ENCODE measurements at places on chromosomes 11 and 22.

- DNase-seq = no peak
Observed at GRCh38 chr22:20533095-20533878, 25.9 kb downstream of the MED15 start.

GRCh38 chr11:67071420-67072284, 15.0 kb downstream of the RHOD start:
- DNase-seq = peak; percentile 67

DNA sequence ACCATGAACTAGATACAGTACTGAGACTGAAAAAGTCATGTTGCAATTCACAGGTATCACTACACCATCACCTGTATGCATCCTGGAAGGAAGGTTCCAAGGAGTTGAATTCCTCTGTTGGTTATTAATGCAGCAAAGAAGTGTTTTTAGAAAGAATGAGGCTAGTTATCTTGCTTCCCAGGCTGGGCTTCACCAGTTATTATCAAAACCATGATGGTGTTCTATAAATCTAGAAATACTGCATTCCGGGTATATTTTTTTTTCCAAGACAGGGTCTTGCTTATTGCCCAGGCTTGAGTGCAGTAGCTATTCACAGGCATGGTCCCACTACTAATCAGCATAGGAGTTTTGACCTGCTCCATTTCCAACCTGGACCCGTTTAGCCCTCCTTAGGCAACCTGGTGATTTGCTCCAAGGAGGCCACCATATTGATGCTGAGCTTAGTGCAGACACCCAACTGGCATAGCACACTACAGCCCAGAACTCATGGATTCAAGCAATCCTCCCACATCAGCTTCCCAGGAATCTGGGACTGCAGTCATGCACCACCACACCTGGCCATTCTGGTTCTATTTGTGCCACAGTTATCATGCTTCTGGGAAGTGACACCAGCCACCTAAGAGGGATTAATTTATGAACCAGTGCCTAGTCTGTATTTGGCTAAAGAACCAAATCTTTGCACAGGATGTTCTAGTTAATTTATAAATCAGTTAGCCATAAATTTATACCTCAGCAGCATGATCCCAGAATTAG, 1.6 kb upstream of the MPEG1 start:
- DNase-seq = no peak

GRCh38 chr11:117822074-117823033, 2.2 kb downstream of the FXYD2 start:
- DNase-seq = peak; percentile 57

GRCh38 chr11:122779047-122779629, 59.2 kb upstream of the CRTAM start:
- no peak for DNase-seq

GRCh38 chr11:30459306-30459705, 126.8 kb downstream of the MPPED2 start:
- DNase-seq = no peak

DNA sequence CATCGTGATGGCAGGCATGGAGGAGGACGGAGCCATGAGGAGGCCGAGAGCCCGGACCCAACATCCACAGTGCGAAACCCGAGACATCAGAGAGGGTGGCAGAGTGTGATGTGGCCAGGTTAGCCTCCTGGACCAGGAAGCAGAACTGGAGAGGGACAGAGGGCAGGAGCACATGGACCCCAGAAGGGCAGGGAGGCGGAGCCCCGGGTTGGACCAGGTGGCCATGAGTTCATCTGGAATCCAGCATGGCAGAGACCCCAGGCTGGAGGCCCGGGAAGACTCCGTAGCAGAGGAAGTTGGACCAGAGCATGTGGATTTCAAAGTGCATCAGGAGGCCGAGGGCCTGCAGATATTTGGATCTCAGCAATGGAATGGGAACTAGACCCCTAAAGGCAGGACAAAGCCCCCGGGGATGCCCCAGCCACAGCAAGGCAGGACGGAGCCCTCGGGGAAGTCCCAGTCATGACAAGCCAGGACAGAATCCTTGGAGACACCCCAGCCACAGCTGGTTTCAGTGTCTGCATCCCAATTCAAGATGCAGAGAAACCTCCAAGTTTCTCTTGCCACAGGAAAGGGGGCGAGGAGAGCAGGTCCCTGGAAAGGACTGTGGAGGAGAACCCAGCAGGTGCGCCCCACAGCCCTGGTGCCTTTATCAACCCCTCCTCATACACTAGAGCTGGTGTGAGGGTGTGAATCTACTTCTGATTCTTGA, 1393.4 kb downstream of the BRD1 start:
- DNase-seq = no peak

GRCh38 chr11:122721201-122721963, 65.9 kb downstream of the UBASH3B start:
- no peak for DNase-seq

- peak; percentile 79 for DNase-seq
Observed at GRCh38 chr11:20156280-20156875, 3.9 kb downstream of the DBX1 start.

GRCh38 chr11:134516529-134516928, 104.5 kb upstream of the B3GAT1 start:
- DNase-seq = no peak

DNA sequence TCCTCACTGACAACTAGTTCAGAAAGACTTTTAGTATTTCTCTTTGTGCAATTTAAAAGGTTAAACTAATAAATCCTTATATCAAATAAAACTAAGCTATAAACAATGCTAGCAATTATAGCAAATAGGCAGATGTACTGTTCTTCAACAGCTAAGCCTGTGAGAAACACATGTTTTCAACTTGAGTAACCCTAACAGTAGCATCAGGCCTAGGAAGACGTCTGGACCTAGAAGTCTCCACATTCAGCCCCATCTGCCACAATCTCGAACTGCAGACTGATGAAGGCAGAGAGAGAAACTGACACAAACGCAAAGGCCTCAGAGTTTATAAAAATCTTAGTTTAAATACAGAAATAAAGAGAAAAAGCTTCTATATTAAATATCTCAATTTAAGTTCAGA, 2.5 kb downstream of the ST13 start:
- DNase-seq = no peak

DNA sequence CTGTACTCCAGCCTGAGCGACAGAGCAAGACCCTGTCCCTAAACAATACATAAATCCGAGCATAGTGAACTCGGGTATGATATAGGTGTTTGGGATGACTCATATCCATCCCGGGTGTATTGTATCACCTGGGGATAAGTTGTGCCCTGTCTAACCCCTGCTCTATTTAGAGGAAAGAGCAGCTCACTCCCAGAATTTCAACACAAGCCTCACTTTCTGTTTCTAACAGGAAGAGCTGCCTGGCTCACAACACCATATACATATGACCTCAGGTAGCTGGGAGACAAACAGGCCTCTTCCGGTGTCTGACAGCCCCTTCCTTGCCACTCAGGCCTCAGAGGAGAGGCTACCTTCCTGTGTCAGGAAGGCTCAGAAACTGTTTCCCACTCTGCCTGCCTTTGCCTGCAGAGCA, 9.9 kb upstream of the MICALL1 start:
- DNase-seq = peak; percentile 60

GRCh38 chr22:50143096-50143495, 27.4 kb upstream of the PANX2 start:
- no peak for DNase-seq

GRCh38 chr11:115916608-115917007, 412.4 kb upstream of the CADM1 start:
- DNase-seq = no peak

- no peak for DNase-seq
Observed at GRCh38 chr11:92653454-92653853, 316.0 kb upstream of the MTNR1B start.

DNA sequence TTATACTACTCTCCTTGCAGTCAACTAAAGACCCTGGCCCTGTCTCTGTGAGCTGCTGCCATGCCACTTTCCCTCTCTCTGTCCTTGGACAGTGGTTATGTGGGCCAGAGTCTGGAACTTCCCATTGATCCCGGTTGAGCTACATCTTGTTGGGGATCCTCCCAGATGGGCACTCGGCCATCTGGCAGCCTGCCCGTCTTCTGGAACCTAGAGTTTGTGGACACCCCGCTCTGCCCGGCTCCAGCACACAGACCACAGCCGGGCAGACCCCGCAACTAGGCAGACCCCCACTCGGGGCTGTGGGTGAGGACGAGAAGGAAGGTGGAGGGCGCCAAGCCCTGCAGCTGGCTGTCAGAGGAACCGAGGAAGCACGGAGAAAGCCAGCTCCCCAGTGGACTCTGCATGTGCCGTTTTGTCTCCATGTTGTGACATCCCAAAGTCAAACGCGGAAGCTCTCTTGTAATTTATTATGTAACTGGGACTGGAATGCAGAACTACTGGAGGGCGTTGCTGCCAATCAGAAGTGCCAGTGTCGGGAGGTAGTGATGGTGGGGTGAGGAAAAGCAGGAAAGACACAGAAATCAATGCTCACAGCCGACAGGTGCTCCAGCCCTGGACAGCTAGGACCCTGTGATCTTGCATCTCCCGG, 207.7 kb downstream of the CEP164 start:
- DNase-seq = no peak

- peak; percentile 94 for DNase-seq
Observed at GRCh38 chr11:66317723-66318599, 1.1 kb upstream of the CD248 start.

- DNase-seq = no peak
Observed at GRCh38 chr11:119340335-119341221, at the start of gene C1QTNF5. Gene C1QTNF5, minus strand, starts transcription at chr11:119340883. Its CDS starts 486 bp downstream, at chr11:119340397.

- no peak for DNase-seq
Observed at GRCh38 chr11:63711838-63712237, 30.5 kb downstream of the RTN3 start.

DNA sequence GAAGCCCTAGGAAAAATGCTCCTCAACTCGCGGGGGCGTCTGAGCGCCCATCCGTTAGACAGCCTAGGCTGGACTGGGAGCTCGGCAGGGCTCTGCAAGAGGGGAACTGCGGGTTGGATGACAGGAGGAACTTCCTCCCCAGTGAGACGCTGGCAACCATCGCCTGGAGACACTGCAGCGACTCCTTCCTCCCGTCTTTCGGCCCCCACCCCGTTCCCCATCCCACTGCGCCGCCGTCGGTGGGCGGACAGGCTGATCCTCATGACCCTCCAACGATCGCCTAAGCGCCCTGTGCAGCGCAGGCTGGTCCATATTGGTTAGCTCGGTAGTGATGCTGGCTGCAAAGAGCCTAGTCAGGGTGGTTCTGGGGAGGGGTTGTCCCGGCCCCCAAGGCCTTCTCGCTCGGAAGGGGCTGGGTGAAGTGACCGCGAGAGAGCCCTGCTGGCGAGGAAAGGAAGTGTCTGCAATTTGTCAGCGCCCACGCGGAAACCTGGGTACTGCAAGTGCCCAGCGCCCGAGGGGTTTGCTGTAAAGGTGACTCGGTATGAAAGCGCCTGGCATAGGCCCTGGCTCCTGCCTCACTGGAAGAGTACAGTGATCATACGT, 638 bp downstream of the NRGN start:
- DNase-seq = peak; percentile 72

DNA sequence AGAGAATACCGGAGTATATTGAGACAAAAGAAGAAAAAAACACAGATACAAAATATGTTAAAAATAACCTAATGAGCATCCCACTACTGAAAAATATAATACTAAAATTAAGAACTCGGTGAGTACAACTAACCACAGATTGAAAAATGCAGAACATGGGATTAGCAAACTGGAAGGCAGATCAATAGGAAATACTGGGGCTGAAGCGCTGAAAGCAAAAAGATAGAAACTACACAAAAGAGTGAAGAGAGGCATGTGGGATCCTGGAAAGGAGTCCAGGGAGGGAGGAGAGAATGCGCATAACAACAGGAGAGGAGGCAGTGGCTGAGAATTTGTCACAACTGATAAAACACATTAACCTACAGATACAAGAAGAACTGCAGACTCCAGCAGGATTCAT, 159.3 kb downstream of the EFCAB6 start:
- no peak for DNase-seq

GRCh38 chr22:32106930-32107329, 52.2 kb downstream of the C22orf42 start:
- no peak for DNase-seq

DNA sequence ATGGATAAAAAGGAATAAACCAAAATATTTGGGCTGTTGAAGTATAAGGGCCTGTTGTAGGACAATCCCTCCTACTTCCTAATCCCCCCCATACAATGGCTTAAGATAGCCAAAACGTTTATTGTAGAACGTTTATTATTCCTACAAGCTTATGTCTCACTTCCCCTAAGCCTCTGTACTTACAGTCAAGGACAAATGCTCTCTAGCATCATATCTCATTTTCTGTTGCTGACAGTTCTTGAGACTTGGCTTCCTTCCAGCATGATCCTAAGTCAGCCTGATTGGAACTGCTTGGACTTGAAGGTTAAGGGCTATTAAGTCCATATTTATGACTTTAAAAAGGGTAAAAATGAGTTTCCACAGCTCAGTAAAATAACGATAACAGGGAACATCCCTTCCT, 8.8 kb downstream of the MISFA start:
- DNase-seq = no peak

- DNase-seq = no peak
Observed at GRCh38 chr22:31496735-31497146, 405 bp downstream of the SFI1 start.

- DNase-seq = no peak
Observed at GRCh38 chr22:30969532-30970355, 679 bp downstream of the TUG1 start.

- DNase-seq = no peak
Observed at GRCh38 chr11:9313648-9314290, 624 bp downstream of the TMEM41B start.

GRCh38 chr22:50294319-50294656, 13.2 kb downstream of the PLXNB2 start:
- no peak for DNase-seq

DNA sequence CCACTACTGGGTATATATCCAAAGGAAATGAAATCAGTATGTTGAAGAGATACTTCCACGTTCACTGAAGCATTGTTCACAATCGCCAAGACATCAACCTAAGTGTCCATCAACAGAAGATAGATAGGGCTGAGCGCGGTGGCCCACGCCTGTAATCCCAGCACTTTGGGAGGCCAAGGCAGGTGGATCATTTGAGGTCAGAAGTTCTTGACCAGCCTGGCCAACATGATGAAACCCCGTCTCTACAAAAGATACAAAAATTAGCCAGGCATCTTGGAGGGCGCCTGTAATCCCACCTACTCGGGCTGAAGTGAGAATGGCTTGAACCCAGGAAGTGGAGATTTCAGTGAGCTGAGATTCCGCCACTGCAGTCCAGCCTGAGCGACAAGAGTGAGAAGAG, 12.7 kb downstream of the EIF3F start:
- no peak for DNase-seq

Data from naive thymus-derived CD8-positive, alpha-beta T cell (primary cell).